ENCODE measurements at places on chromosomes 2 and 18.

DNA sequence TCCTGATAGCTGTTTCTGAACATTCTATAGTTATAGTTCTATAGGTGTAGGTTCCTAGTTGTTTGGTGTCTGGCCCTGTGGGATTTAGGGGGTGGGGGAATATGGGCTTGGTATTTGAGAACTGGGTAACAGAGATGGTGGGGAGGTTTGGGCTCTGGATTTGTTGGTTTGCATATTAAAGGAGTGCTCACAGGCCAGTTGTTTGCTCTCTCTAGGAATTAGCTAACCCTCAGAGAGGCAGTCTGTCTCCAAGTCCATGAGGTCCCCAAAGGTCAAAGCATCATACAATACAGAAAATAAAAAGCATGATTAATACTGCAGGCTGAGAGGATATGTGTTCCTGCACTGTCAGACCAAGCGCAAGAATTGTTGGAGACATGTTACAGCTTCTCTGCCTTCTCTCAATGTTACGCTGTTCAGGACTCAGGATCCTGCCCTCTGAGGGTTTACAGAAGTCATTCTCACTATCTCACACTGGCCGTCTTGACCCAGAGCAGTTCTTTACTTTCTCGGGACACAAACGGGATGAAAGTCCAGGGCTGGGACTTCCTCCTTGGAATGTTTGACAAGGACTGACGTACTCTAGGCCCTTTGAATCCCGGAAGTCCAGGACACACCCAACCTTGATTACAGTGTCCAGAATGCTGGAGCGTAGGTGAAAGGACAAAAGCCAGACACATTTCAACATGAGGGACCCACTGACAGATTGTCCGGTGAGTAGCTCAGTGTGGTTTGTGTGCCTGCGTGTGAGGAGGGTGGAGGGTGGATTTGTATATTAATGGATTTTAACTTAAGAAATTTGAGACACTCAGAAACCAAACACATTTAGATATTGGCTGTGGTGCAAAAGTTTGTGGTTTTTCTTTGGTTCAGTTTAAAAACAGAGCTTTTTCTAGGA lies at the start of gene NOSTRIN:
Gene NOSTRIN (plus strand): TSS at position 677 of the 898 bp plus-strand sequence. CDS start 10 bp downstream, at position 687.
- ATAC-seq = no peak

- no peak for ATAC-seq
Observed at GRCh38 chr2:79103214-79103613, 15.4 kb upstream of the REG1B start.

- peak; percentile 18 for ATAC-seq
Observed at GRCh38 chr2:132374551-132374950, 42.1 kb upstream of the GPR39 start.

DNA sequence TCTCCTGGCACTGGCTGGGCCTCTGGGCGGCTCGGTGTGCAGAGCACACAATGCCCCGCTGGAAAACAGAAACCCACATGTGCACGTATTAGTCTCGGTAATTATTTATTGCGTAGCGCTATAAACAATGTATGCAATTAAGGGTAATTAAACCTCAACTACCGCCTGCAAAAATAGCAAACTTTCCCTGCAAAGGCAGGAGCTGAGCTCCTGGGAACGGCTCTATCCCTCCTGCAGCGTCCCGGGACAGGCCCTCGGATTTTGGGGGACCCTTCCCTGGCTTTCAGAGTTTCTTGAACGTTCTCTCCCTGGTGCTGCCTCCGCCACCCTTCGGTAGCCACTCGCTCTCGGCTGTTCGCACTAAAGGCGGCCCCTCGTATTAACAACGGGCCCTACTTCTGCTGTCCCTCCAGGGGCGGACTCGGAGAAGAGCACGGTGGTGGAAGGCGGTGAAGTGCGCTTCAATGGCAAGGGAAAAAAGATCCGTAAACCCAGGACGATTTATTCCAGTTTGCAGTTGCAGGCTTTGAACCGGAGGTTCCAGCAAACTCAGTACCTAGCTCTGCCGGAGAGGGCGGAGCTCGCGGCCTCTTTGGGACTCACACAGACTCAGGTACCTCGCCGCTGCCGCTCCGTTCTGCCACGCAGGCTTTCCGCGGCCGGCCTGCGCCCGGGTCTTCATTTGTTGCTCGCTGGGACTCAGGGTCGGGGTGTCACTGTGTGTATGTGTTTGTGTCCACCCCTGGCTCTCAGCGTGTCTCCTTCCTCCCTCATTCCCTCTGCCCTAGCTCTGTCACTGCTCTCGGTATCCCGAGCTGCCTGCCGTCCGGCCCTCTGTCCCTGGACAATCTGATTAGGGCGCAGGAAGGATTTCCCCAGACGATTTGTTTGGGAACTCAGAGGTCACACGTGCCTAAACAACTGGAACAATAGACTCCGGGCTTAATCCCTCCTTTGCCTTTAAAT lies 1.2 kb downstream of the DLX1 start:
- ATAC-seq = no peak

- no peak for ATAC-seq
Observed at GRCh38 chr18:66046032-66046602, 295.3 kb downstream of the CDH7 start.

GRCh38 chr2:36430549-36430948 lies 75.0 kb downstream of the CRIM1 start:
- no peak for ATAC-seq

DNA sequence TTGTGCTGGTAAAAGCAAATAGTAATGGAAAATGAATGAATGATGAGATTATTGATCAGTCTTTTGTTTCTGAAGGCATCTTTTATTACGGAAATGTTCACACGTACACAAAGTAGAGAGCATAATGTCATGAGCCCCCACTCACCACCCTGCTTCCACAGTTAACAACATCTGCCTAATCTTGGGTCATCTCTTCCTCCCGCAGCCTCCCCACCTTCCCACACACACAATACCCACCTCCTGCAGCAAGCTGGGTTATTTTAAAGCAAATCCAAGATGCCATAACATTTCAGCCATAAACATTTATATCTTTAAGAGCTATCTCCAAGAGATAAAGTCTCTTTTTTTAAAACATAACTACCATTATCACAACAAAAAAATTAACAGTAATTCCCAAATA lies 36.3 kb downstream of the CYP27C1 start:
- ATAC-seq = no peak

DNA sequence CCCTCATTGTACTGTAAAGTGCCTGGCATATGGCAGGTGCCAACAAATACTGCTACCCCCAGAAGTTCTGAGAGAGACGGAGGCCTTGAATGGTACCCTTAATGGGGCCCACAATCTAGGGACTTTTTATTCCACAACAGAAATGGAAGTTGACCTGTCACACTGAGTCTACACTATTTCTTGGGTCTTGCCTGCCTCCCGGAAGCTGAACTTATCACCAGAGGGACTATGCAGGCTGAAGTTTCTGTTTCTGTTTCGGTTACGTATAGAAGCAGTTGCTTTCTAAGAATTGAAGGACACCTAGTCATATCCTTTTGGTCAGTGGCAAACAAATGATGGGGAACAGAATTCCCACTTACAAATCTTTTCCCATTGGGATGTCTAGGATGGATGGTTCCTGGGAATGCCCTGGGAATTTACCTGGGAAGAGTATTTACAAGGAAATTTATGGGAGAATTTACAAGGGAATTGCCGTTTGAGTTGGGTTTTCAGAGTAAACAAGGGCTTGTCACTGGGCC lies 74.2 kb downstream of the HS1BP3 start:
- ATAC-seq = no peak

DNA sequence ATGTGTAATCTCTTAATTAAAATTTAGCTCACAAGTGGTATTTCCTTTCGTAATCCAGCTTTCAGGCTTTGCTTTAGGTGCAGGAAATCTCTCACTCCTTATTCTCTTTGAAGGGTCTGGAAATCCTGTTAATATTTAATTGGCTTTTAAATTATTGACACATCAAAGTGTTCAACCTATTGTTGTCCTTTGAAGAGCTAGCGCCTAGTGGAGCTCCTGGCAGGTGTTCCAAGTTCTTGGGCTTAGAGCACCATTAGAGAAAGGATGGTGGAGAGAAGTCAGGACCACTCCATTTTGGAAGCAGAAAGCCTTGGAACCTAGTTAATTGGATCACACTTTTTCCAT lies 92.4 kb downstream of the CABLES1 start:
- ATAC-seq = no peak

GRCh38 chr2:128630974-128631697 lies 312.5 kb upstream of the HS6ST1 start:
- ATAC-seq = no peak

GRCh38 chr2:215812966-215813365 lies 200.4 kb downstream of the MREG start:
- ATAC-seq = no peak

DNA sequence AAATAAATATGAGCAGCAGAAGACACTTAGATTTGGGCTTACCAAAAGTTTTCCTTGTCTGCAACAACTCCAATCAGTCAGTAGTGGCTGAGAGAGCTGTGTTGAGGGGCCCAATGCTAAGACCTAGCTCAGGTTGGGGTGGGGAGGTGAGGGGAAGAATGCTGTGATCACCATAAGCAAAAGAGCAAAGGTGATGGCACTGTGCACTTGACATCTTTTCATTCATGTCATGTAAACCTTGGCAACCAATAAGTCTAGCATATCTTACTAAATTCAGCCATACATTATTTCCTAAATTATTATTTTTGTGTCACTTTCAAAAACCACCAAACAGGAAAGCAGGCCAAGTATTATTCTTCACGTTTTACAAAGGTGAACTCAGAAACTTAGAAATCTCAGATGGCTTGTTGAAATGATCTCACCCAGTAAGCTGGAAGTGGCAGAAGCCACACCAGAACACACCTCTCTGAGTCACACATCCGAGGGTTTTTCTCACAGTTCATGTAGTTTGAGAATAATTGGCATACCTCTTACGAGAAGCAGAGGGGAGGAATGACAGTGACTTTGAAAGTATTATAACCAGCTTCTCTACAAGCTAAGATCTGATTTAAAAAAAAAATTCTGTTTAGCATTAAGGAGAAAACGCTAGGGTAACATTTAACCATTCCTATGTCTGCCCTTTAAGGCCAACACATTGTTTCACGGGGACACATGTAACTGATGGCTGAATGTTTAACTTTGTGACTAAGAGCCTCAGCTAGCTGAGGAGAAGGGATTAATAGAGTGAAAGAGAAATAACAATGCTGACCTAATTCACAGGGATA lies 43.3 kb upstream of the SETBP1 start:
- no peak for ATAC-seq

DNA sequence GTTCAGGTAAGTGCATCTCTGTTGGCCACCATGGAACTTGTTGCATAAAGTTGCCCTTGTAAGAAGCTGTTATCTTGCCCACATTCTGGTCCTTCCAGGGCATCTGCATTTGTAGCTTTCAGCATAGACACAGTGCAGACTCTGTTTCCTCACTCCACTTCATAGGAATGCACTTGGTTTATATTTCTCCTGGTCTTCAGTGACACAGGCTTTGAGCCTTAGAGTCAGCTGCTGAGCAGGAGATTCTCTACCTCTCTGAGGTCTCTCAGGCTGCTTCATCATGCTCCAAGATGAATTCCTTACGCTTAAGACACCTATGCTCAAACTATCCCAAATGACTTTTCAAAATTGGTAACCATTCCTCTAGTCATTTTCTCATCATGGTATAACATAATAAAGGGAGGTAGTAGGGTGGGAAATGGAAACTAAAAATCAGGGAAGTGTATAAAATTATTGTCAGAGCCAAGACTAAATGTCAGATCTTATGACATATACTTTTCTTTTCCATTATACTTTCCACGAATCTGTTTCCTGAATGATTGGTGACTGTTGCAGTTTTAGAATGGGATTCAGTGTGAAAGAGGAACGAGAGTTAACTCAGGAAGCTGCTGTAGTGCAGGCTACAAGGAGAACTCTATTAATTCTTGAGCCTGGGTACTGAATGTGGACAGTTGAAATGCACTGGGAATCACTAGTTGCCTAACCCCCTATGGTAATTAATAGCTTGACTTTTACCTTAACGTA lies 72.0 kb downstream of the GALNT1 start:
- ATAC-seq = no peak

- no peak for ATAC-seq
Observed at GRCh38 chr2:233681521-233682099, at the start of gene UGT1A7. TSS of gene UGT1A7 (plus strand) at chr2:233681901. CDS start at chr2:233681938, 37 bp downstream.

- peak; percentile 93 for ATAC-seq
Observed at GRCh38 chr2:177753682-177754491, 318.7 kb downstream of the PDE11A start.

GRCh38 chr2:212713681-212714080 lies 175.1 kb upstream of the ERBB4 start:
- ATAC-seq = no peak

DNA sequence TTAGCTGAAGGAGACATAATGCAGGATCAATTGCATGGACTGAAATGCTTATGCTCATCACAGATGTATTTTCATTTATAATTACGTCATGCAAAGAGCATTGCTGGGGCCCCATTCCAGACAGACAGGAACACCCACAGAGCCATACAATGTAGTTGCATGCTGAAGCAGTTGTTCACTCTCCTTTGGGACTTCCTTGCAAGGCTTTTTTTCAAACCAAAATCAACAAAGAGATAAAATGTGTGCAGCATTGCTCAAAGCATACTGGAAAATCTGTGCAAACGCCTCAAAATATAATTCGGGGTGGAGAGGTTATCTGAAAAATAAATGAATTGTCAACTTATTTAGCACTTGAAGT lies 463.2 kb downstream of the CDH2 start:
- ATAC-seq = peak; percentile 63

- no peak for ATAC-seq
Observed at GRCh38 chr2:46816846-46817726, 98.5 kb downstream of the MCFD2 start.

DNA sequence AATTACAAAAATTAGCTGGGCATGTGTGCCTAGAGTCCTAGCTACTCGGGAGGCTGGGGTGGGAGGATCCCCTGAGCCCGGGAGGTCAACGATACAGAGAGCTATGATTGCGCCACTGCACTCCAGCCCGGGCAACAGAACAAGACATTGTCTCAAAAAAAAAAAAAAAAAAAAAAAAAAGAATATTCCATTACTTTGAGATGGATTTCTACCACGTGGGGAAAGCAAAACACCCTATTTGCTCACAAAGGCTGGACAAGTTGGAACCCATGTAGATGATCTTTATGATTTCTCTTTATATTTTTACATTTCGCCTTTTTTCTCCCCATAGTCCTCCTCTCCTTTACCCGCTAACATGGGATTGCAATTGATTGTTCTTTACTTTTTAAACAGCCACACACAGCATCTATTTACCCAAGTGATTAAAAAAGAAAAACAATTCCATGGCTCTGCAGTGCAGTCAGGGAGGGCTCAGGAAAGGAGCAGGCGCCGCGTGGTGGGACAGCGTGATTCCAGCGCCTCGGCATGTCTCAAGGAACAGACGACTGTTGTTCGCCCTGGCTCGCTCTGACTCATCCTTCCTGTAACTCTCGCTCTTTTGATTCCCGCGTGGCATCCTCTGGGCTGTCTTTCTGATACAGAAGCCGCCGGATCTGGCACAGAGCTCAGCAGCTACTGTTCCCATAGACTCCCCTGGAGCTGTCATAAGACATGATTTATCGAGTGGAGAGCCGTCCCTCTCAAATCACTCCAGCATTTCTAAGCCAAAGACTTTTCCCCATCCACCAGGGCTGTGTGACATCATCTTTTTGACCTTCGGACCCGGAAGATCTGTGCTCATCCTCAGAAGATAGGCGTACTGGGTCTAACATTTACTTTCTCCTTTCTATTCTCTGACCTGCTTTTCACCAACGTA lies 230.4 kb upstream of the AGAP1 start:
- ATAC-seq = peak; percentile 98

All from motor neuron (in vitro differentiated cells).